Parietal lobe (tissue), 2 donors: ENCODE measurements at places on chromosomes 7 and 10. TPM values are rescaled to one million over a fixed set of nuclear protein-coding genes. Genes with fewer than 3 reads are reported as not detected.

PPP1R17 gene
- total RNA-seq = 5.0 TPM

PYROXD2 gene
- total RNA-seq = 4.4 TPM

NKX2-3 gene
- not detected for total RNA-seq

TMEM213 gene
- not detected for total RNA-seq

KAZALD1 gene
- total RNA-seq = 0.94 TPM

HEPACAM2 gene
- total RNA-seq = not detected

ADARB2 gene
- total RNA-seq = 8.8 TPM
